Posterior vena cava (tissue), 2 donors: ENCODE measurements at places on chromosomes 5 and 9.

DNA sequence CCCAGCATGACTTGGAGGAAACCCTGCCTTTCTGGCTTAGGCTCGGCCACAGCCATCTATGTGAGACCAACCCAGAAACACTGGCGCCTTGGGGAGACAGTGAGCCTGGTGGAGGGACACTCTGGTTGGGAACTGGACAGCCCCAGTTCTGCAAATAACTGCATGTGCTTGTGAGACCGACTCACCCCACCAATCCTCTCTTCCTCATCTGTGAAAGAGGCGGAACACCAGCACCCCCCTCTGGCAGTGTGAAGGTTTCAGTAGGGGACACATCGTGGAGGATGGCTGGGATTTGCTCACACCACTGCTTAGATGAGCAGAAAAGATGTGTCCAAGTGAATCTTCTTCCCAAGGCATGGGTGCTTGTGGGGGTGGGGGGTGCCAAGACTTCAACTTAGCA lies 43.4 kb upstream of the N4BP3 start:
- no peak for DNase-seq

DNA sequence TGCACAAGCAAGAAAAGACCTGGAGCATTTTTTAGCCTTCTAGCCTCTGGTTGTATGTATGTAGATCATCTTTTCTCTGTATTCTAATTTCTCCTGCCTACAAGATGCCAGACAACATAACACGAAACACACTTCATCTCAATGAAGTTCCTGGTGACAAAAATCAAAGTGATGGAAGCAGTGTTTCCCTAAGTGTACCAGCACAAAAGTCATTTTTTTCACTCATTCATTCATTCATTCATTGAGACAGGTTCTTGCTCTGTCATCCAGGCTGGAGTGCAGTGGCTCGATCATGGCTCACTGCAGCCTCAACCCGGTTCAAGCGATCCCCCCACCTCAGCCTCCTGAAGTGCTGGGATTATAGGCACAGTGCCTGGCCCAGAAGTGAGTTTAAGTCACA lies 71.5 kb upstream of the SAP30L start:
- DNase-seq, result no peak

GRCh38 chr5:128349044-128349858 lies 188.8 kb downstream of the FBN2 start:
- no peak for DNase-seq

GRCh38 chr5:159240301-159240870 lies 22.7 kb upstream of the UBLCP1 start:
- no peak for DNase-seq

GRCh38 chr5:99037668-99038067 lies 108.9 kb upstream of the CHD1 start:
- DNase-seq, result no peak

DNA sequence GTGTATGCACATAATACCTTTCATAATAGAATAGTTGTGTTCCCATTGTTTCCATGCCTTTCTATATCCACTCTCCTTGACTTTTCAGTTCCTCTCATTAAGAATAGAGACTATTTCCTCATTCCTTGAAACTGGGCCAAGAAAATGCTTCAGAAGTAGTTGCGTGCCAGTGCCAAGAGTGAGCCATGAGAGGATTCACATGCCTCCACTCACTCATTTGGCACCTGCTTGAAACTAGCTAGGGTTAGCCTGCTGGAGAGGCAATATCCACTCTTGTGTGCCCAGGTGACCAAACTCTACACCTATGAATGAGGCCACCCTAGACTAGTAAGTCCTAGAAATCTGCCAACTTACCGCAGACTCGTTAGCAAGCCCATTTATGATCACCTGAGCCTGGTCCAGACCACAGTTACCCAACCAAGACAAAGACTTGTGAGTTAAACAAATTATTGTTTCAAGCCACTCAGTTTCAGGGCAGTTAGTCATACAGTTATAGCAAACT lies 276.3 kb downstream of the EPB41L4A start:
- DNase-seq, result no peak
